MCF 10A (cell line): ENCODE measurements at places on chromosomes 2 and 18.

GRCh38 chr2:208373460-208374089 lies 33.0 kb upstream of the PTH2R start:
- peak; percentile 59 for DNase-seq

- DNase-seq: peak; percentile 33
Observed at GRCh38 chr2:38740851-38741731, 10.1 kb downstream of the SRSF7 start.

DNA sequence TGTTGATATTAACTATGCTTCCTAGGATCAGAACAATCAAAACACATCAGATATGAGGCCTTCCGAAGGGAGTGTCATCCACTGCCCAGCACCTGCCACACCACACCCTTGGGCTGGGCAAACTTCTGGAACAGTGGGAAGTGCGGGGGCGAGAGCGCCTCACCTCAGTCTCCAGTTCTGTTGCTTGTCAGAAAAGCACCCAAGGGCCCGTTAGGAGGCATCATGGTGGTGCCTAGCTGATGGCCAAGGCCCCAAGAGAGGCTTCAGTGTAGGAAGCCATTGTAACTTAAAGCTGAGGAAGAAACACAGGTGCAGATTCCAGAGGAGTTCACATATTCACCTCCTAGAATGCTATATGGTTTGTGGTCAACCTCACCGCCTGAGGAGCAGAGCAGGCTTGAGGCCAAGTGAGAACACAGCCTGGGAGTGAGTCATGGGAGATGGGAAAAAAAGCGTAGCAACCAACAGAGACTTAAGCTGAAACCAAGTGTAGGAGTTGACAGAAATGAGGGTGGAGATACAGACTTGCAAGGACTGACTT lies 85.1 kb upstream of the ATL2 start:
- DNase-seq: peak; percentile 98

DNA sequence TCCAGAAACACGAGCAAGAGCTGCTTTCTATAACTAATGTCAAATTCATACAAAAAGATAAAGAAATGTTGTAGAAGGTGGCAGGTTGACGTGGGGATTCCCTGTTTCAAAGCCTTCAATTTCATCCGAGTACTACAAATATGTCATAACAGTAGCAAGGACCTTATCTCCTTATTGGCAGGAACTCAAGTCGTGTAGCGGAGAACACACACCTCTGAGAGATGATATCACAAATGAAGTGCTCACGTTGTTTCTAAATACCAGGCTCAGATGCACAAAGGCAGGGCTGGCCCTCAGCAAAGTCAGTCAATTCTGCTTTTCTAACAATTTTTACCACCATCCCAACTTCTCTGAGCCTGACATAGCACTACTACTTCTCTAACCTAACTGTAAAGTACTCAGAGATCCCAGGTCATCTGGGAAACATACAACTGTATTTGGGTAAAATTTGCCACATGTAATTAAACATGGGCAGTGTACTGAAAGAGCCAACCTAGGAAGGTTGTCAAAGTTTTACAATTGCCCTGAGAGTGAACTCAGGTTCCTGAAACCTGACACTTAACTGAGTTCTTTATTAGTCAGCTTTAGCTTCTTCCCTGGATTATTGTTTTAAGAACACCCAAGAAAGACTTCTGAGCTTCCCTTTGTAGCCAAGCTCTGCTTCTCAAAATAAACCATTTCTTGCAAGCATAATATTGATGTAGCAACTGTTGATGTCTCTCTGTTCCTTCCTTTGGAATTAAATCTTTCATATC lies 813.7 kb upstream of the ACVR2A start:
- peak; percentile 63 for DNase-seq

- no peak for DNase-seq
Observed at GRCh38 chr2:104889291-104889959, 35.5 kb downstream of the POU3F3 start.

- no peak for DNase-seq
Observed at GRCh38 chr2:12852135-12852534, 135.4 kb downstream of the TRIB2 start.

DNA sequence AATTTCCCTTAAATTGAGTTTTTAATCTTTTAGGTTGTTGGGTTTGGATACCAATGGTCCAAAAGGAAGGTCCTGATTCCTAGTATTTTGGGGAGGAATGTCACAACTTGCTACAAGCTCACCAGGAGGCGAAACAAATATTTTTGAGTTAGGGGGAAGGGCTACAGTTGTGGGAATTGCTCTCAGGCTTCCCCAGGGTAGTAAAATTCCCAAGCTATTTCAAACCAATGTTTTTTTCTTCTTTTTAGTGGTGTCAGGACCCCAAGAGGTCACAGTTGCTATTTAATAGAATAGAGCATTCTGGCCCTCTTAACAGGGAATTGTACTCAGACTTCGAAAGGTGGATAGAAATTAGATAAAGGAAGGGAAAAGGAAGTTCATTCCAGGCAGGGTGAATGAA lies 68.5 kb upstream of the ST3GAL5 start:
- no peak for DNase-seq

DNA sequence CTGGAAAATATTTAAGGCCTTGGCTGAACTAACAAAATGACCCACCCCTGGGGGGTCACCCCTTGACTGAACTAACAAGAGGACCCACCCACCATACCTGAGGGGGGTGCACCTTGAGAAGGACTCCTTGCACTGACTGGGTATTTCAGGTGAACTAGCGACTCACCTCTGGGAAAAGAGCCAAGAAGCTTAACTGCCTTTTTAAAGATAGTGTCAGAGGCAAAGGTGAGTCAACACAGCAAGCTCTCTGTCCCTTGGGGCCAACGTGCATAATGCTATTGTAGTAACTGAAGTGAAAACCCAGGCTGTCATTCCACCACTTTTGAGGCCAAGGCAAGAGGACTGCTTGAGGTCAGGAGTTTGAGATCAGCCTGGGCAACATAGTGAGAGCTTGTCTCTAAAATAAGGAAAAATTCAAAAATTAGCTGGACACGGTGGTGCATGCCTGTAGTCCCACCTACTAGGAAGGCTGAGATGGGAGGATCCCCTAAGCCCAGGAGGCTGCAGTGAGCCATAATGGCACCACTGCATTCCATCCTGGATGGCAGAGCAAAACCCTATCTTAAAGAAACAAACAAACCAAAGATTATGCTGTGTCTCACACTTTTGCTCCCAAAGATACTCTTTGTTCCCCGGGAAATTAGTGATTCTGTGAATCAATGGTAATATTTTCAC lies 36.4 kb upstream of the ZCCHC2 start:
- peak; percentile 96 for DNase-seq

- DNase-seq: no peak
Observed at GRCh38 chr2:181786371-181787228, 104.9 kb upstream of the ITPRID2 start.

GRCh38 chr2:62964050-62964449 lies 86.6 kb upstream of the OTX1 start:
- DNase-seq: no peak

DNA sequence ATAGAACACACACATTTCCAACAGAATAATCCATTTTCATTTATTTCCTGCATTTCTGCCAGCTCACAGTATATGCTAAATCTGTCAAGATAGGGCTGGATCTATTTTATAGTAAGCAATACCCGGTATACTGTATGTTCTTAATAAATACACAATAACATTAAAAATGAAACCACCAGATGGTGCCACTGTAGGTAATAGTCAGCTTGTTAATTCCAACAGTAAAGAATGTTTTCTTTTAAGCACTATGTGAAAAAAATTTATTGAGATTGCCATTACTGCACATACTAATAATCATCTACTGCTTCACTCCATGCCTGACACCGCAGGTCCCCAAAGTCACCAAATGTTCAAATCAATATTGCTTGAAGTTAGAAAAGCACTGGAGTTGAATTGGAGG lies 131.5 kb upstream of the PGAP1 start:
- no peak for DNase-seq

- DNase-seq: no peak
Observed at GRCh38 chr2:41871080-41871479, 176.7 kb upstream of the PKDCC start.

- no peak for DNase-seq
Observed at GRCh38 chr18:44520981-44521667, 159.6 kb upstream of the SETBP1 start.

GRCh38 chr2:66649006-66649405 lies 214.1 kb downstream of the MEIS1 start:
- DNase-seq: no peak

GRCh38 chr2:122570641-122571040 lies 815.2 kb downstream of the TSN start:
- no peak for DNase-seq

- no peak for DNase-seq
Observed at GRCh38 chr2:192571636-192572035, 376.9 kb upstream of the TMEFF2 start.

DNA sequence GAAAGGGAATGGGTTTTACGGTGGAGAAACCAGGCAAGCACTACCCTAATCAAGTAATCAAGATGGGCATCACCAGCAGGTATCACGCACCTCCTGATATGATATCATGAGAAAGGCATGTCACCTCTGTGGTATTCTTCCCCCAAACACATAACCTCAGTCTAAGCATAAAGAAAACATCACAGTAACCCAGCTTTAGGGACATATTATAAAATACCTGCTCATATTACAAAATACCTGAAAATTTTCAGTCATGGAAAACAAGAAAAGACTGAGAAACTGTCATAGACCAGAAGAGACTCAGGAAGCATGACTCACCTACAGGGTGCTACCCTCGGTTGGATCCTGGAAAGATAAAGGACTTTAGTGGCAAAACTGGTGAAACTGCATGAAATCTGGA lies 30.5 kb downstream of the GCKR start:
- DNase-seq: peak; percentile 20

DNA sequence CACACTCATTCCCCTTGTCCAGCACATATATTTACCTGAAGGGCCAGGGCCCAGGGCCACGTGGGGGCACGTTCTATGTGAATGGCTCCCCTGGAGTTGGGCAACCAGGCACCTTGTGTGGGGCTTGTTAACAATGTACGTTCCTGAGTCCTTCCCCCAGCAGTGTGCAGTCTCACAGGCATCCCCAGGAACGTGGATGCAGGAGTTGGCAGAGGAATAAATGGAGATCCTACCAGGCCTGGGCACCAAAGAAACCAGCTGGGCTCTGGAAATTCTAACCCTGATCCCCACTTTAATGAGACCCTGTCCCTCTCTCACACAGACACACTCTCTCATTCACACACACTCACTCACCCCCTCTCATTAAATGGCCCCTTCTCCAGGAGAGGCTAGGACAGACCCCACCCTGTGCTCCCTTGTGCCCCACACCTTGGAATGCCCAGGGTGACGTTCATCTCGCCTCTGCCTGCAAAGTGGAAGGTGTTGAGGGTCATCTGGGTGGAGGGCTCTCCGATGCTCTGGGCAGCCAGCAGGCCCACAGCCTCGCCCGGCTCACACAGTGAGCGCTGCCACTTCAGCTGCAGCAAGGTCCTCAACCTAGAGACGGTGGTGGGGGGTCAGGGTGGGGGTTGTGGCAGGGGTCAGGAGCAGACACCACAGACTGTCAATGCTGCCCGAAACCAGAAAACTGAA lies 65.6 kb downstream of the POLR1A start:
- no peak for DNase-seq

- DNase-seq: no peak
Observed at GRCh38 chr2:201500534-201500933, 49.0 kb downstream of the STRADB start.

GRCh38 chr2:100334929-100335328 lies 12.6 kb upstream of the LONRF2 start:
- no peak for DNase-seq

DNA sequence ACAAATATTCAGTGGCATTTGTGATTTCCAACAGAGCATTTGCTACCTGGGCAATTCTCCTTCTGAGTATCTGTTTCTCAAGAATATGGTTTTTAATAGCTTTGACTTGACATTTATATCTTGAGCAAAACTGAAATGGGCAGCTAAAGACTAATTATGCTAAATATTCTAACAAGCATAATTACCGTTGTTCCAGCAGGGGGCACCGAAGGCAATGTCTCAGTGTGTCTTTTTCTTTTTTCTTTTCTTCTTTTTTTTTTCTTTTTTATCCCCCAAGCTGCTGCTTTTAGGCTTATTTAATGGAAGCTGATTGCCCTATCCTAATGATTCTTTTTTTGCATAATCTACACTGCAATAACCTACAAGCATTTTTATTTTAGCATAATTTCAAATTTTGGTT lies 138.9 kb upstream of the NABP1 start:
- DNase-seq: peak; percentile 44

DNA sequence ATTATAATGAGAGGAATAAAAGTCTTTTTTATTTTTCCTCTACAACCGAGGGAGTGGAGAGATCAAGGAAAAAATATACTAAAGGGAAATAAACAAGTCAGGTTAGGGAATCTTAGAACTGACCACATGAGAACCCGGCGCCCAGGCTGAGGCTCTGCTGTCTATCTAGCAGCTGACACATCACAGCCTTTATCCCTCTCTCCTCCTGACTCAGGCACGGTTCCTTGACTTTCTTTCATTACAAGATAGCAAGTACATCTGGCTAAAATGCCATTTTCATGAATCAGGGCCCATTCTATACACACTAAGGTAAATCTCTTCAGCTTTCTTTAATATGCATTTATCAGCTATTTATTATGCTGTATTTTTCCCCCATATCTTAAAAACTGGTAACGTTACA lies 296.0 kb downstream of the TMX3 start:
- DNase-seq: no peak

DNA sequence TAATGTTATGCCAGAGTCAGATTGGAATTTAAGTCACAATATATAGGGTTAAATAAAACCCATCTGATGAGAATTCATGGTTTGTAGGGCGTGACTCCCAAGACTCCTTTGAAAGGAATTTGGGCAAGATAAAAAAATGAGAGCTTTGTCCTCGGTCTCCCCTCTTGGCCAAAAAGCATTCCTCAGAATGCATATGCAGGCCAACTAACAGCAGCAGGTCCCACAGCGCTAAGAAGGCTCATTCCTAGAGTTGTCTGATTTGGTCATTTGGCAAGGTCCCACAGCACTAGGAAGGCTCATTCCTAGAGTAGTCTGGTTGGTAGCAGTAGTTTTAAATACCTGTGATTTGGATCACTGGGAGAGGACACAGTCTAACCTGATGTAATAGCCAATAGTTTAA lies 106.3 kb upstream of the B3GNT2 start:
- no peak for DNase-seq

DNA sequence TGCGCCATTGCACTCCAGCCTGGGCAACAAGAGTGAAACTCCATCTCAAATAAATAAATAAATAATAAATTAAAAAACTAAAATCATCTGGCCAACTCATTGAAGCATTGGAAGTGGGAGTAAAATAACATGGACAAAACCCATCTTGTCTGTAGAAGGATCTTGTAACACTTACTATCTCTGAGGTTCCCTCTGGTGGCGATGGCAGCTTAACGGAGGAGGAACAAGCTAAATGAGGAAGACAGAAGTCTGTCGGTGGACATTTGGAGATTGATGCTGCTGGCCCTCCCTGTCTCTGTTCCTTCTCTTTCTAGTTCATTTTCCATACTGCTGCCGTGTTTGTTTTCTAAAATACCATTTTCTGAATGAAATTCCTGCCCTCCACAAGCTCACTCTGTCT lies 43.4 kb downstream of the ZCCHC2 start:
- DNase-seq: peak; percentile 32
